ENCODE measurements at places on chromosomes 16 and 17.
A peak's percentile ranks its signal among the peaks of the same experiment; 100 is the strongest.

DNA sequence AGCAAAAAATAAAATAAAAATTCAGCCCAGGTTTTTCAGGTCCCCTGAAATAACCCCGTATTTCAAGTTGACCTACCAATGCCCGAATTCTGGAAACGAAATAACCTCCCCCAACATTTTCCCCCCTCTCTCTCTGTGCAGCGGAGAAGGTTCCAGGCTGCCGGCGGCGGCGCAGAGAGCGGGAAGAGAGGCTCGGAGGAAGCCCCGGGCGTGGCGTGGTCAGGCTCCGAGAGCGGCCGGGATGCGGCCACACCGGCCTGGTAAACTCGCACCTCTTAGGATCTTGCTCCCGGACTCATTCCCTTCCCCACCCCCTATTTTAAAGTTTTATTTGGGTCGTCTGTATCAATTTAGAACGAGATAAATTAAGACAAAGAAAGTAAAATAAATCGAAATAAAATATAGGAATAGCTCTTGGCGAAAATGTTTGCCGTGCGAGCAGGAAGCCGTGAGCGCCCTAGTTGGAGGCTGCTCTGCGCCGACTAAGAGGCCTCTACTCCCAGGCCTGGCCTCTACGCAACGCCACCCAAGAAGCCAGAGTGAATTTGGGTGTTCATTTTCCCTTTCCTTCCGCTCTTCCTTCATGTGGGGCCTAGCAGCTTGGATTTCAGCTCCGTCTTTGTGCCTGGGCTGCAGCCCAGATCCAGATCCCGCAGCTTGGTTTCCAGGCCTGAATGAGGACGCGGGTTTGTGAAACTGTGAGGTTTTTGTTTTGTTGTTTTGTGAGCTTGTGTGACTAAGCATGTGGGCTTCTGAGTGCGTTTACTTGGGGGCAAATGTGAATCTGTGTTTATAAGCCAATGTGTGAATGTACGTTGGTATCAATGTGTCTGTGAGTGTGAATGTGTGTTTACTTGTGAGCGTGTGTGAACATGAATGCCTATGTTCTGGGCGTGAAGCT is 1.5 kb upstream of the HOXB6 start:
- DNase-seq, result no peak

- DNase-seq, result no peak
Measured at GRCh38 chr16:29007730-29008593, 23.1 kb downstream of the LAT start.

GRCh38 chr16:86298758-86299134 is 211.6 kb upstream of the FOXF1 start:
- DNase-seq, result no peak

DNA sequence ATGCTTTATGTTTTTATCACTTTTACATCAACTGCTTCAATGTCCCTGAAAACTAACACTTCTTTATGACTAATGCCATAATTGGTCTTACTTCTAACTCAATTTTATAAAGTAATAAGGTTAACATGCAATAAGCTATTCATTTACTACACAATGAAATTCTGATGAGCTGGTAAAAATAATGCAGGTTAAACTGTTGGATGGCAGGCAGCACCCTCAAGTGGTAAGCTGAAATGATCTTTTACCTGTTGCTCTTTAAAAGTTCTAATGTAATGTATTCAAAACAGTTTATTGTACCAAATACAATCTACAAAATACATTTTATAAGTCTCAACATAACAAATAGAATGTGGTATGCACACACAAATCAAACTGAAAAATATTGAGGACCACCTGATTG is 1280.3 kb downstream of the CDH8 start:
- no peak for DNase-seq

GRCh38 chr16:67184453-67184994 is 761 bp upstream of the MATCAP1 start:
- DNase-seq, result no peak

DNA sequence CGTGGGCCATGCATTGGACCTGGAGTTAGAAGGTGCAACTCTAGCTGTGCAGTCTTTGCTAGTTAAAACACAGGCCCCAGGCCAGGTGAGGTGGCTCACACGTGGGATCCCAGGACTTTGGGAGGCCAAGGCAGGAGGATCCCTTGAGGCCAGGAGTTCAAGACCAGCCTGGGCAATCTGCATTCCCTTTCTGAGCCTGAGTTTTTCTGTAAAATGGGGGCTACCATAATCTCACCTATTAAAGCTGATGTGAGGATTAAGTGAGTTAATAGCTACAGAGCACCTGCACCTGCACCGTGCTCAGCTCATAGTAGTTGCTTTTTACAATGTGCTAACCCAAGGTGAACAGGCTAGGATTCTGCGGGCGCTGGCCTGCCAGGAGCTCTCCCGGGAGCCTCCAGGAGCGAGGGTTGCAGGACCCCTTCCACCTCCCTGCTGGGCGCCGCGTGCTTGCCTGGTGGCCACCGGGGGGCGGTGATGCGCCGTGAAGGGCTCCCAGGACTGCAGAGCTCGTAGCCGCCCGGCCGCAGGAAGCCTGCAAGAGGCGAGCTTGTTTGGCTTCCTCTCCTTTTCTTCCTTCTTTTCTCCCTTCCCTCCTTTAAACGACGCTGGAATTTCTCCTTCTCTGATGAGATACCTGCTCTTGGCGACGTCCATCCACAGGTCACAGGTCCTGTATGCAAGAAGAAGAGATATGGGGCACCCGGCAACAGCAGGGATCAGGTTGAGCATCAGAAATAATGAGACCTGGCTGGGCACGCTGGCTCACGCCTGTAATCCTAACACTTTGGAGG is 51.3 kb downstream of the ZFP90 start:
- peak; percentile 55 for DNase-seq

DNA sequence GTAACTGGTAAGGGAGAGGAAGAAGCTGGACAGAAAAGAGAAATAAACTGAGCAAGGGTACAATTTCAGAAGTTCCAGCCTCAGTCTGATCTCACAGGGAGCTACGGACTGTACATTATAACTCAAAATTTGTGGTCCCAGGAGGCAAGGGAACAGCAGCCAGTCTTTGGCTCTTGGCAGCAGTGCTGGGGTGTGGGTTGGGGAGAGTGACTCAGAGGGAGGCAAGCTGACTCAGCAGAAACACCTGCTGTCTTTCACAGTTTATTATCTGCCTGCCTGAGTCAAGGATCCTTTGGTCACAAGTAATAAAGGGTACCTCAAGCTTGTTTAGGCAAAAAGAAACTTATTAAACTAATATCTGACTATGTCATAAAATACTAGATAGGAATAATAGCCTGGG is 73.5 kb upstream of the KIF2B start:
- DNase-seq, result no peak

Measured in stimulated activated CD8-positive, alpha-beta memory T cell treated with anti-CD3 and anti-CD28 coated beads, Interleukin-7, amount 100 ng/mL, for 24 hours (primary cell).